Mesothelial cell of epicardium (in vitro differentiated cells): ENCODE measurements at places on chromosomes 2 and 18.
A peak's percentile ranks its signal among the peaks of the same experiment; 100 is the strongest.

DNA sequence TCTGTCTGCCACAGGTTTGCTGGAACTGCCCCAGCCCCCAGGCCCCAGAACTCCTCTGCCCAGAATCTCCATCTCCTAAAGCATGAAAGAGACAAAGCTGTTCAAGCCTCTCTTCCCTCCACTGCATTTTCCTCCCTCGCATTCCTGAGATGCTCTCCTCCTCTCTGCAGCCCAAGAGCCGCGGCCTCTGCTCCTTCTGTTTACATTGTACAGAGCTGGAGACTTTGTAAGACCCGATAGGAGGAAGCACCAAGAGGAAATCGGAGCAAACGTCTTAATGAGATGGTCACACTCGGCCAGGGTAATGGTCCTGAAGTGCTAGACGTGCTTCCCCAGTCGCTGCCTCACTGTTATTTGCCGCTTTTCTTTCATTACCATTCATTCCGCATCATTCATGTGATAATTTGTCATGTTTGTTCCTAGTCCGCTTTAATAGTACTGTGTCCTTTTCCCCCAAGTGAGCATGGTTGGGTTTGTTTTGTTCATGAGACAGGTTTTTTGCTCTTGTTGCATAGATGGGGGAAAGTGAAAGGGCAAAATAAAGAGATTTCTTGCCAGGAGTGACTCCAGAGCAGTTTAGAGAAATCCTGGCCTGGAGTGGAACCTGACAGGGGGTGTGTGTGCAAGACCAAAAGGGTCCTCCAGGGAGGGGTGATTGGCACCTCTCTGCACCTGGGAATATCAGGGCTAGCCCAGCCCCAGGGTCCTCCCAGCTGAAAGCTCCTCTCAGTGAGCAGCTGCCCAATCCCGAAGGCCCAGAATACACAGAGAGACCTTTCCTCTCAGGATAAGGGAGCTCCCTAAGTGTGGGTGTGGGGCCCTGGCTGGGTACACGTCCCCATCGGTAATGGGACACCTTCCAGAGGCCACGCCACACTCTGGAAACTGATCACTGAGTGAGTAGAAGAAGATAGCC is 44.9 kb upstream of the ID2 start:
- peak; percentile 46 for DNase-seq

DNA sequence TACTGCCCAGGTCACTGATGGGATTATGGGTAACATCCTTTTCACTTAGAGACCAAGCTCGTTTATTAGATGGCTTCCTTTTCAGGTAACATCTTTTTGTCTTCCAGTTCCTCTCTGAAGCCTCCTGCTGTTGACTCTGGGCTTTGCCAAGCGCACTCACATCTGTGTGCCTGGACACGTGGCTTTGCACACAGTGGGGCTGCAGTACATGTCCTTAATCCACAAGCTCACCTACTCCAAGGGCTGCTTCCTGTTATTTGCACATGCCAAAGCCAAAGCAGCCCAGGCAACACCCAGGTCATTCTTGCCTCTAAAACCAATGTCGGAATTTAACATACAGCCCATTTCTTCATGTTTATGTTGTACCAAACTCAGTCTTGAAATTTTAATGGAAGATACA is 124.2 kb upstream of the BOD1L2 start:
- DNase-seq, result no peak

DNA sequence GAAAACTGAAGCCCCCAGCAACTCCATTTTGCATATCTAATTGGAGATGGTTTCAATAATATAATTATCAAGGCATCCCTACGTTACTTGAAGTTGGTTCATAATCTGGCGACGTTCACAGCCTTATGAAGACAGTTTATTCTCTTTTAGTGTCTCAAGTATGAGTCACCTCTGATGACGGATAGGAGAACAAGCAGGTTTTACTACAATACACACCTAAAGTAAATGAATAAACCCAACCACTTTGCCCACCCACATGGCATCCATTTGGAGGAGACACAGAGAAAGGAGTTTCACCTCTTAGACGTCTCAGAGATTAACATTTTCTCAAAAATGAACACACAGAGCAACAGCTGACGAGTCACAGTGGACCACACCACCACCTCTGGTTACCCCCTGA is 40.8 kb downstream of the BCL11A start:
- no peak for DNase-seq

GRCh38 chr2:27980242-27980641 is 89.7 kb downstream of the BABAM2 start:
- DNase-seq, result no peak

GRCh38 chr18:32349728-32350395 is 120.8 kb downstream of the GAREM1 start:
- peak; percentile 81 for DNase-seq
